ENCODE measurements at places on chromosomes 4 and X.

DNA sequence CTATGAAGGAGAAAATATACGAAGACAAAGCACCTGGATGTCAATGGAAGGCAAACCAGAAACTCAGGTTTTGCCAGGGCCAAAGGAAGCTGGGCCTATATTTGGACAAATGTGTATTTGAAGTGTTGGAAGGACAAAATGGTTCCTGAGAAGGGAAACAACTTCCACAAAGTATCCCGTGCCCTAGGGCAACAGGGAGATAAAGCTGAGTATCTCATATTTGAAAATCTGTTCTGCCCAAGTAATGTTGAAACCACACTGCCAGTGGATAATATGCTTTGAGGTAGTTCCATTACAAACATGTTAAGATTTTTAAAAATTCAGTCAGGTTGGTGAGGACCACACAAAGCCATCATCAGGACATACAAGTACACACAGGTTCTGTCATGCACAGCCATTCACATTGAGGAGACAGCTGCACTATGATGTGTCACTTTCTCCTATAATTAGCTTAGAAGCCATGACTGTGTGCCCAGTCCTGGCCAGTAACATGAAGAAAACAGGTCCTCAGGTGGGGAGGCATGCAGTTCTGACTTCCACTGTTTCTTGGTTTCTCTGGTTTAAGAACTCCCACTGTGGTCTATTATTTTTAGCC is 116.4 kb downstream of the PWWP3B start:
- no peak overlapping the region for H3K27ac ChIP-seq
- no peak overlapping the region for H3K4me3 ChIP-seq
- no peak for DNase-seq

DNA sequence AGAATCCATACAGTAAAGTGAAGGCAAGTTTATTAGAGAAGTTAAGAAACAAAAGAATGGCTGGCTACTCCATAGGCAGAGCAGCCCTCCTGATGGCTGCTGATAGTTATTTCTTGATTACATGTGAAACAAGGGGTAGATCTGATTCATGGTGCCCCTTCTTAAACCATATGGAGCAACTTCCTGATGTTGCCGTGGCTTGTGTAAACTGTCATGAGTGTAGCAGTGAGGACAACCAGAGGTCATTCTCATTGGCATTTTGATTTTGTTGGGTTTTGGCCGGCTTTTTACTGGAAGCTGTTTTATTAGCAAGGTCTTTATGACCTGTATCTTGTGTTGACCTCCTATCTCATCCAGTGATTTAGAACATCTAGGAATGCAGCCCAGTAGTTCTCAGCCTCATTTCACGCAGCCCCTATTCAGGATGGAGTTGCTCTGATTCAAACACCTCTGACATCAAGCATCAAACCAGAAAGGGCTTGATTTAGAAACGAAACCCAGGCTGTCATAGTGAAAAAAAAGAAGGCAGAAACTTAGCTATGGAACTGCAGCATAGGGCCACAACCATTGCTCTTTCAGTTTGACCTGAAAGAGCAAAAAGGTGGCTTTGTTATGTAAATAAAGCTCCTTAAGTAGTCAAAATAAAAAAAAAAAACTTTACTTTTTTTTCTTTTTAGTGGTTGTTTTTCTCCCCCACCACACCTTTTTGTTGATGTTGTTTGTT is 37.8 kb downstream of the SPCS3 start:
- peaks cover 20% of the 10 kb centered on the region for H3K4me1 ChIP-seq
- no peaks in the 10 kb centered on the region for H3K27me3 ChIP-seq
- DNase-seq = peak; percentile 91
- H3K4me3 ChIP-seq = peak overlapping the region; percentile 27
- H3K36me3 ChIP-seq = no peaks in the 10 kb centered on the region
- H3K27ac ChIP-seq = peak overlapping the region; percentile 87

DNA sequence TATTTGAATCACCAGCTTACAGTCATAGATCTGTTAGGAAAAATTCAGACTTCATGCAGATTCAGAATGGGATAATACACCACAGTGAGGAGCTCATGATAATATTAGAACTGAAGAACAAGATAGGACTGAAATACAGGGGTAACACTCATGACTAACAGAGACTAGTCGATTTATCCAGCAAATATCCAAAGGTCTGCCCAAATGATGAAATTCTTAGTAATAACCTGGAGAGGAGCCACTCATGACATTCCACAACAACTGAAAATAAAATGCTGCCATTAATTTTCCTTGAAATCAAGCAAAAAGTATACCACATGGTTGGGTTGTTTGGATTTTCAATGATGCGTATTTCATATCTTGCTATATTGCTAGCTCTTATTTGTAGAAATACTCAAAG is 903.7 kb upstream of the ADGRL3 start:
- no peak for DNase-seq
- H3K36me3 ChIP-seq = no peaks in the 10 kb centered on the region
- H3K4me1 ChIP-seq = no peaks in the 10 kb centered on the region
- H3K27ac ChIP-seq = no peak overlapping the region

DNA sequence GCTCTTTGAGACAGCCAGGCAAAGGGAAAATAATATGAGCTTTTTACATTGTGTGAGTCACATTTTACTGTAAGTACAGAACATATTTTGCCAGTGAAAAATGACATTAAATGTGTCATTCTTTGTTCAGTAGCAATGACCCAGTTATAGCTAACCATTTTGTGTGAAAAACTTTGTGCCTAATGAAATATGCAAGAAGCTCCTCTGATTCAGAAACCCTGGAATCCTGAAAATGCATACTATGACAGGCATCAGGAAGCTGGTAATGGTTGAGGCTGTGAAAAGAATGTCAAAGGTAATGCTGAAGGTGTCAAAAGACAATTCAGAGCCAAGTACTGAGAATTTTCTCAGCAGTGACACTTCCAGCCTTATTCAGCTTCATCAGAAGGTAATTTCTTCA is 549.5 kb upstream of the SMIM31 start:
- no peak overlapping the region for H3K27ac ChIP-seq
- H3K36me3 ChIP-seq = no peaks in the 10 kb centered on the region
- no peaks in the 10 kb centered on the region for H3K4me1 ChIP-seq
- H3K27me3 ChIP-seq = no peaks in the 10 kb centered on the region

GRCh38 chr4:98685225-98686042 is 27.0 kb upstream of the TSPAN5 start:
- no peak overlapping the region for H3K4me3 ChIP-seq
- H3K27ac ChIP-seq = no peak overlapping the region

DNA sequence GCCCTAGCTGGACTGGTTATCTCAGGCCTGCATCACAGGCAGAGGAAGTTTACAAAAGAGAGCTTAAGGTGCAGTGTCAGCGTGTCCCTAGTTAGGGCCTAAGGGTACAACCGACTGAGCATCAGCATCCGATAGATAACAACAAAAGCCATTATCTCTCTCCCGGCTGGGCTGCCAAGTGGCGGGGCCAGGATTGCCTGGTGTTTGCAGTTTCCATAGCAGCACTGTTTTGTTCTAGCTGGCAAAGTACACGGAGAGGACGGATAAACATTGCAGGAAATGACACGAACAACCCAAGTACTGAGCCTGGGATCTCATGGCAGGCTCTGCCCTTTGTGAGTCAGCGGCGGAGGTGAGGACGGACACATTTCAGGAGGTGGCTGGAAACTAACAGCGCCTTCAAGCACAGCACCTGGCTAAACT is 104.7 kb upstream of the NOCT start:
- H3K4me1 ChIP-seq = no peaks in the 10 kb centered on the region
- no peaks in the 10 kb centered on the region for H3K27me3 ChIP-seq
- no peaks in the 10 kb centered on the region for H3K36me3 ChIP-seq

- no peak overlapping the region for H3K4me3 ChIP-seq
- H3K4me1 ChIP-seq = peaks cover 7% of the 10 kb centered on the region
- H3K27ac ChIP-seq = no peak overlapping the region
These were observed 59.4 kb upstream of the FBXW7 start for GRCh38 chr4:152594978-152595925.

GRCh38 chrX:96692454-96692853 is 7.8 kb downstream of the DIAPH2 start:
- no peaks in the 10 kb centered on the region for H3K27me3 ChIP-seq
- H3K27ac ChIP-seq = no peak overlapping the region

DNA sequence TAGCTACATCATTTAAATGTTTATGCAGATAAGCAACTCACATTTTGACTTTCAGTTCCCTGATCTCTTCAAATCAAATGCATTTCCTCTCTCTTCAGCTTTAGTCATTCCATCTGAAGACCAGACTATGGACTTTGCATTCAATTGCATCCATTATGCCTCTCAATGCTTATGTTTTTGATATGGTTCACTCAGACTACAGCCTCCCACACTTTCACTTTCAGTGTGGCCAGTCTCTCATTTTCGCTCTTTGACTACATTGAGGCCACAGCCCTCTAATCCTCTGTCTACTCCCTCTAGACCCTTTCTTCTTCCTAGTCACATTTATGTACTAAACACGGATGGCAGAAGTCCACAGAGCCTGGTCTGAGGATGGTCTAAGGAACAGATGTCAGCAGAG is 24.5 kb upstream of the VEGFC start:
- no peaks in the 10 kb centered on the region for H3K4me1 ChIP-seq
- DNase-seq = peak; percentile 33
- H3K4me3 ChIP-seq = no peak overlapping the region
- H3K27ac ChIP-seq = no peak overlapping the region
- no peaks in the 10 kb centered on the region for H3K27me3 ChIP-seq
- no peaks in the 10 kb centered on the region for H3K36me3 ChIP-seq

DNA sequence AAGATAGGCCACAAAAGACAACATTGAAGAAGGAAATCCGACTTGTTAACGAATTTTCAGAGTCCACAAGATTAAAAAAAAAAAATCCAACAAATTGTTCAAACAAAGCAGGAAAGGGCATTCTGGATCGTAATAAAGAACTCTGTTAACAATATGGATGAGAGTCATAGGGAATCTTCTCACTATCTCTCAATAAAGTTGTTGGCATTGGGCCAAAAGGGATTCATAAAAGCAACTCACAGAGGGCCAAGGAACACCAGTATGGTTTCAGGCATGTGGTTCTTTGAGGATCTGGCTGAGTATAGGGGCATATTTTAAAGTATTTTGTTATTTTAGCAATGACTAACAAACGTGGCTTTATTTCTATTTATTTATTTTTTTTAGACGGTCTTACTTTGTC is 49.5 kb downstream of the SHISA3 start:
- no peak overlapping the region for H3K4me3 ChIP-seq
- no peaks in the 10 kb centered on the region for H3K36me3 ChIP-seq
- H3K27ac ChIP-seq = no peak overlapping the region
- H3K4me1 ChIP-seq = no peaks in the 10 kb centered on the region
- no peak for DNase-seq
- H3K27me3 ChIP-seq = no peaks in the 10 kb centered on the region

DNA sequence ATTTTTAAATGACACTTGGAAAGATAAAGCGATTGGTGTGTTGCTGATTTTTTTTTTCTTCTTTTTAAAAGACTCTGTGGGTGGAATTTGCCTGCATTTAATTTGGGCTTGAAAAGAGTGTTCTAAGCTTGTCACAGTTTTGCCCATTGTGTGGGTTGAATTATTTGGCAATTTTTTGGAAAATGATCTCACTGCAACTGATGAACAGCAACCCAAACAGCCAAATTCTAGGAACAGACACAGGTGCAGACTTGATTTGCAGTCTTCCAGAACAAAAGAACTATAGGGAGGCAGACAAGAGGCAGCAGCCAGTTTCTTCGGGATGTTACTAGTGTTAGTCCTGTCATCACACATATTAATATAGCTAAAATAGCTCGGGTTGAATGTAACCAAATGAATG is 40.5 kb downstream of the CASP6 start:
- no peaks in the 10 kb centered on the region for H3K4me1 ChIP-seq
- H3K36me3 ChIP-seq = no peaks in the 10 kb centered on the region
- no peak for DNase-seq
- no peaks in the 10 kb centered on the region for H3K27me3 ChIP-seq

DNA sequence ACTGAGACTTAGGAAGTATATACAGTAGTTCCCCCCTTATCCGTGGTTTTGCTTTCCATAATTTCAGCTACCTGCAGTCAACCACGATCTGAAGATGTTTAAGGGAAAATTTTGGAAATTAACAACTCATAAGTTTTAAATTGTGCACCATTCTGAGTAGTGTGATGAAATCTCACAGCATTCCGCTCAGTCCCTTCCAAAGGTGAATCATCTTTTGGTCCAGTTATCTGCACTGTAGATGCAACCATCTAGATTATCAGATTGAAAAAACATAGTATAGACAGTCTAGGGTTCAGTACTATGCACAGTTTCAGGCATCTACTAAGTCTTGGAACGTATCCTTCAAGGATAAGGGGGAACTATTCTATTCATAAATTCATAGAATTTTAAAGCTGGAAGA is 109.0 kb downstream of the ANXA3 start:
- no peaks in the 10 kb centered on the region for H3K36me3 ChIP-seq
- DNase-seq = no peak
- H3K27me3 ChIP-seq = peaks cover 10% of the 10 kb centered on the region
- no peak overlapping the region for H3K27ac ChIP-seq

DNA sequence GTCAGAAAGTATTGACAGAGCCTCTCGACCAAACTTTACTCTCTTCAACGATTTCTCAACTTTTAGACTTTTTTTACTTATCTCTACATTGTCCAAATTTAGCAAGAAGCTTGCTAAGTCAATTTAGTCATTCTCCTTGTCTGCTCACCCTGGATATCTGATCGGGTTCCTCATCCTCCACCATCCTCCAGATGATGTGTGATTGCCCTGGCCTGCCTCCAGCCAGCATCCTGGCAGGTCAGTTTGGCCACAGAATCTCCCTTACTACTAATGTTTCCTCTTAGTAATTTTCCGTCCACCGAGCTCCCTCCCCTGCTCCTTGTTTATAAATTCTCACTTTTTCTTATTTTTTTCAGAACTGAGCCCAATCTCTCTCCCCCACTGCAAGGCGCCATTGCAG is 167.9 kb upstream of the ZFP42 start:
- no peak overlapping the region for H3K4me3 ChIP-seq
- H3K36me3 ChIP-seq = no peaks in the 10 kb centered on the region
- no peaks in the 10 kb centered on the region for H3K27me3 ChIP-seq
- no peaks in the 10 kb centered on the region for H3K4me1 ChIP-seq

GRCh38 chrX:15882704-15883539 is 28.3 kb upstream of the AP1S2 start:
- no peaks in the 10 kb centered on the region for H3K36me3 ChIP-seq
- peaks cover 18% of the 10 kb centered on the region for H3K4me1 ChIP-seq
- peak overlapping the region; percentile 52 for H3K27ac ChIP-seq
- DNase-seq = peak; percentile 46

DNA sequence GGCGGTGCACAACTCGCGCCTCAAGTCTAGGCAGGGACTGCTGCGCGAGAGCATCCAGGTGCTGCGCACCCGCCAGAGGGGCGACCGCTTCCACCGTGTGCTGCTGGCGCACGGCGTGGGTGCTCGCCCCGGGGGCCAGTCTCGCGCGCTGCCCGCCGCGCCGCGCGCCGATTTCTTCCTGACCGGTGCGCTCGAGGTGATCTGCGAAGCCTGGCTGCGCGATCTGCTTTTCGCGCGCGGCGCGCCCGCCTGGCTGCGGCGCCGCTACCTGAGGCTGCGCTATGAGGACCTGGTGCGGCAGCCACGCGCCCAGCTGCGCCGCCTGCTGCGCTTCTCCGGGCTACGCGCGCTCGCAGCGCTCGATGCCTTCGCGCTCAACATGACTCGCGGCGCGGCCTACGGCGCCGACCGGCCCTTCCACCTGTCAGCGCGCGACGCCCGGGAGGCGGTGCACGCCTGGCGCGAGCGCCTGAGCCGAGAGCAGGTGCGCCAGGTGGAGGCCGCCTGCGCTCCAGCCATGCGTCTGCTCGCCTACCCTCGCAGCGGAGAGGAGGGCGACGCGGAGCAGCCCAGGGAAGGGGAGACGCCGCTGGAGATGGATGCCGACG is 1.3 kb downstream of the CHST7 start:
- H3K27me3 ChIP-seq = no peaks in the 10 kb centered on the region
- peak overlapping the region; percentile 88 for H3K27ac ChIP-seq
- H3K4me1 ChIP-seq = peaks cover 12% of the 10 kb centered on the region
- H3K36me3 ChIP-seq = no peaks in the 10 kb centered on the region
- H3K4me3 ChIP-seq = peak overlapping the region; percentile 69

Measured in MM.1S (cell line).